ENCODE measurements at places on chromosomes 3 and 15.

- no peak for DNase-seq
These were observed 23.1 kb downstream of the PSTPIP1 start for GRCh38 chr15:77017761-77018720.

DNA sequence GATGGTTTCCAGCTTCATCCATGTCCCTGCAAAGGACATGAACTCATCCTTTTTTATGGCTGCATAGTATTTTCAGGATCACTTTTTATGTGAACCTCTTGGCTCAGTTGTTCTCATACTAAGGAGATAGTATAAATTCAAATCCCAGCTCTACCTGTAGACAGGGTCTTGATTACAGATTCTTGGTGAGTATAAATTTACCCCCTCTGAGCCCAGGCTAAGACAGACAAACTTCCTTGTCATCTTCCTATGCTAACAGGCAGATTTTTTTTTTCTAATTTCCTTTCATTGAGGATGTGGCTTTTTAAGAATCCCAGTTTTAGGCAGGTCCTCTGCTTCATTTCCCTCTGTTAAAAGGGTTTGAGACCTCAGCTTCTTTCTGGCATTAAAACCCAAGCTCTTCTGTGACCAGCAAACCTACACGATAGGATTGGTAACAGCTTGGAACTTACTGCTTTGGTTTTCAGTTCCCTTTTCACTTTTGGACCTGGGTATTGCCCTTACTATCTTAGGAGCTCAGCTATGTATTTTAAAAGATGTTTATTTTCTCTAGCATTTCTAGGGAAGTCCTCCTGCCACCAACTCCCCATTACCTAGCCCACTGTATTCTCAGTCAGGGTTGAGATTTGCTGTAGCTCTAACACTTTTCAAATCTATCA lies 72.5 kb downstream of the VPS8 start:
- no peak for DNase-seq

DNA sequence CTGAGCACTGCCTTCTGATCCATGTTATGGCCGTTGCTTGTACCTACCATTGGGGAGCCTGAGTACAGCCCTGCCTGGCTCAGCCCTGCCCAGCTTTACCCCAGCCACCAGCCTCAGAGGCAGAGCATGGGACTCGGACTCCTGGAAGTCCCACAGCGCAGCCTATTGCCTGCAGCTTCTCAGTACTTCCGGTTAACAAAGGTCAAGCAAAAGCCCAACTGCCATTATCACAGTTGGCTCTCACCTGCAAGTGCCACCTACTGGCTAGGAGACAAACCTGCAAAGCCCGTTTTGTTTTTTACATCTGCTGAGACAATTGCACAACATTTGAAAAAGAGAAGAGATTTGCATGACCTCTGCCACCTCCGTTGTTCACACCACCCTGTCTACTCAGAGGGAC lies 1081.7 kb downstream of the NAALADL2 start:
- DNase-seq, result no peak

- DNase-seq, result no peak
These were observed 231.7 kb upstream of the ARRDC4 start for GRCh38 chr15:97728791-97729190.

DNA sequence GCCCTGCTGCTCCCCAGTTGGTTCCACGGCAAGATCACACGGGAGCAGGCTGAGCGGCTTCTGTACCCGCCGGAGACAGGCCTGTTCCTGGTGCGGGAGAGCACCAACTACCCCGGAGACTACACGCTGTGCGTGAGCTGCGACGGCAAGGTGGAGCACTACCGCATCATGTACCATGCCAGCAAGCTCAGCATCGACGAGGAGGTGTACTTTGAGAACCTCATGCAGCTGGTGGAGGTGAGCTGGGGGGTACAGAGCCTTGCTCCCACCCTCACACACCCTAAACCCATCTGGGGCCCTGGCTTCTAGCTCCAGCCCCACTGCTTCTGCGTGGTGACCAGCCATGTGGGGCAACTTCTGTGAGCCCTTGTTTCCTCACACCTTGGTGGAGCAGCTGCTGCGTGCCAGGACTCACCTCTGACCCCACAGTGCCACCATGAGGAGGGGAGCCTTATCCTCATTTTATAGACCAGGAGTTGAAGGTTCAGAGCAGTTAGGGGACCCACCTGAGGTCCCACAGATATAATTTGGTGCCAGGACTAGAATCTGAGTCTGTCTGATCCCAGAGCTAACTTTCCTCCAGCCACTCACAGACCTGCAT lies 13.3 kb upstream of the LMAN1L start:
- no peak for DNase-seq

DNA sequence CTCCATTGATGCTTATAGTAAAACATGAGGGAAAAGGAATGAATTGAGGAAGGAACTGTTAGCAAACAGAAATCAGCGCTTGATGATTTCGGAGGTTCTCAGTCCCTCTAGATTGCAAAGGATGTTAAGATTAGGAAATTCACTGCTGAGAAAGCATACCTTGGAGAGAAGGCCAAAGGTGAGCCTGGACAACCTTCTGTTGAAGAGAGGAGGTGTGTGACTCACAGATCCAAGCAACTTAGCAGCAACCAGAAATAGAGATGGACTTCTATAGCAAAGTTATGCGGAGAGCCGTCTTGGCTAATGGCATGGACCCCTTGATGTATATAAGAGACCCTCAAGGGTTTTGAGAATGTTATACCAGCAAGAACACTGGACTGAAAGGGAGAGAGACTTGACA lies 114.3 kb downstream of the EEFSEC start:
- DNase-seq, result no peak

All from NCI-H187 treated with DMSO at 0.1 percent for 48 hours (cell line).